ENCODE measurements at places on chromosomes 6 and 20.

DNA sequence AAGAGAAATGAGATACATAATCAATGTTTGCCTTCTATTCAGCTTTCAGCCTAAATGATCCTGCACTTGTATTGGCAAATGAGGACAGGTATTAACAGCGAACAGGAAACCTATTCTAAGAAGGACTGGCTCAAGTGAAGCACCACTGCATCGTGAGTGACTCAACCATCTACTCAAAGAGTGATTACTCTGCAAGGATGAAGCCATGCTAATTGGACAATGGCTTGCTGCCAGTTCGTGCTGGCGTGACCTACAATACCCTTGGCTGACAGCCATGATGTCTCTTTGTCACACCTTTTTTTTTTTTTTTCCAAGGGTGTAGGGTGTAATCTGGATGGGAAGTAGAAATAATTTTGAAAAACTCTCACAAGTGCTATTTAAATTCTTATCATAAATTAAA lies 104.9 kb downstream of the GJA10 start:
- DNase-seq, result no peak

DNA sequence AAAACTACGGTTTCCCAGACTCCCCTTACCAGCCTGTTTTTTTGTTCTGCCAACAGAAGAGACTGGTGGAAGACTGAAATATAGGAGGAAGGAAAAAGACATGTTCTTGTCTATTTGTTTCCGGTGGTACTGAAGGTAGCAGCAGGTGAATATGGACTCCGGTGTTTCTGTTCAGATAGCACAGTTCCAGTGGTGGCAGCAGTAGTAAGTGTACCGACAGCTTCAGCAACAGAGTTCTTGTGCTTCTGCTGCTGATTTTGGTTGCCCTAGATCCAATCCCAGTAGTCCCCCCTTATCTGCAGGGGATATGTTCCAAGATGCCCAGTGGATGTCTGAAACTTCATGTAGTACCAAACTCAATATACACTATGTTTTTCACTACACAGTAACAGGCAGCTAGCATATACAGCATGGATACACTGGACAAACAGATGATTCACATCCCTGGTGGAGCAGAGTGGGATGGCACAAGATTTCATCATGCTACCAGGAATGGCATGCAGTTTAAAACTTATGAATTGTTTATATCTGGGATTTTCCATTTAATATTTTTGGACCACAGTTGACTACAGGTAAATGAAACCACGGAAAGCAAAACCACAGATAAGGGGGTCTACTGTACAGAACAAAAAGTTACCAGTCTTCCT lies 301.8 kb downstream of the BTBD9 start:
- DNase-seq, result no peak

GRCh38 chr6:30691208-30691847 lies 544 bp upstream of the NRM start:
- no peak for DNase-seq

GRCh38 chr20:47316776-47317126 lies 39.7 kb downstream of the ZMYND8 start:
- DNase-seq, result no peak

- no peak for DNase-seq
Observed at GRCh38 chr6:20058121-20058905, 154.0 kb downstream of the MBOAT1 start.

GRCh38 chr6:169246445-169246844 lies 7.2 kb downstream of the THBS2 start:
- no peak for DNase-seq

DNA sequence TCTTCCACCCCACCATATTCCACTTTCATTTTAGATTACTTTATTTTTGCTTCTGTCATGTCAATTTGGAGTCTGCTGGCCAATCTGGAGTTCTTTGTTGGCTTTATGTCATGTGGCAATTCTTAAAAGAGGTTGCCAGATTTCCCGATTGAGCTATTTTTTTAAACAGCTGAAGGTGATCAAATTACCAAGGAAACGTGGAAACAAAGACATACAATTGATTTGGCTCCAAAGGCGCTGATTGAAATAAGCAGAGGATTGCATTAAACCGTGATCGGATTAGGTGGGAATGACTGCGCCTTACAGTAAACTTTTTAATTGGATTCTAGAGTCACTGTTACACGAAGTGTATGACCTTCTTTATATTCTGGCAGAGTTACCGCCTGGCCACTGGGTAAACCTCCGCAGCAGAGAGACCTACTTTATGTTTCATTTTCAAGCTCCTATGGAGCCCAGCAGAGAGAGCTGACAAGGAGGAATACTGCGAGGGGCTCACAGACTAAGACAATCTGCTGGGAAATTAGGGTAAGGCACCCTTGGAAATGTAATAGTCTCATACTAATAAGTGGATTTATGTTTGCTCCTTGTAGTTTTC lies 37.9 kb downstream of the SIM1 start:
- DNase-seq, result no peak

- DNase-seq, result no peak
Observed at GRCh38 chr6:146543940-146544615, 445 bp downstream of the RAB32 start.

- DNase-seq, result no peak
Observed at GRCh38 chr6:72416744-72417465, 205.0 kb upstream of the KCNQ5 start.

- no peak for DNase-seq
Observed at GRCh38 chr6:106670236-106670635, 40.9 kb downstream of the QRSL1 start.

GRCh38 chr20:47358672-47359529 lies 2.4 kb upstream of the ZMYND8 start:
- DNase-seq, result no peak
